Hair follicle dermal papilla cell (primary cell): ENCODE measurements at places on chromosomes 6 and 20. TPM values are rescaled to one million over a fixed set of nuclear protein-coding genes. Genes with fewer than 3 reads are reported as not detected.

OPRL1 gene
- 2.4 and 3.2 TPM in 2 replicates for total RNA-seq

PNLDC1 gene
- total RNA-seq: 0.81 and 1.2 TPM in 2 replicates

VGLL2 gene
- total RNA-seq: not detected in 2 replicates

MUC21 gene
- total RNA-seq: not detected in 2 replicates

RUNX2 gene
- total RNA-seq: 18.9 and 27.4 TPM in 2 replicates

ENPP5 gene
- total RNA-seq: 0.24 and 0.65 TPM in 2 replicates

SEC23B gene
- total RNA-seq: 38.5 and 39.6 TPM in 2 replicates

KIF25 gene
- 0.32 TPM in 1 of 2 replicates, not detected in the other for total RNA-seq

FOXA2 gene
- not detected in 2 replicates for total RNA-seq

SLC25A27 gene
- total RNA-seq: 8.4 and 9.1 TPM in 2 replicates

COL19A1 gene
- total RNA-seq: 0.16 TPM in 1 of 2 replicates, not detected in the other

POLR1C gene
- total RNA-seq: 24.8 and 26.9 TPM in 2 replicates

PTCRA gene
- total RNA-seq: not detected in 2 replicates

ZNF391 gene
- 0.49 and 3.5 TPM in 2 replicates for total RNA-seq

TINAG gene
- not detected in 2 replicates for total RNA-seq

TBXT gene
- total RNA-seq: not detected in 2 replicates

EYA2 gene
- total RNA-seq: 1.5 and 2.6 TPM in 2 replicates

LRP11 gene
- total RNA-seq: 96.8 and 137 TPM in 2 replicates

IER3 gene
- total RNA-seq: 50.6 and 67.5 TPM in 2 replicates

VSX1 gene
- total RNA-seq: not detected in 2 replicates

SLC22A1 gene
- total RNA-seq: 0.12 and 0.49 TPM in 2 replicates

KCNK5 gene
- total RNA-seq: not detected in 2 replicates

RAB44 gene
- total RNA-seq: under 0.01 TPM in 1 of 2 replicates, not detected in the other

OR2B6 gene
- not detected in 2 replicates for total RNA-seq

GNAS-AS1 gene
- 0.73 and 0.81 TPM in 2 replicates for total RNA-seq

OR2H2 gene
- not detected in 2 replicates for total RNA-seq

C6orf141 gene
- total RNA-seq: 0.12 TPM in 1 of 2 replicates, not detected in the other

ZBTB46 gene
- 0.36 and 0.81 TPM in 2 replicates for total RNA-seq

GRM1 gene
- 0.12 and 0.16 TPM in 2 replicates for total RNA-seq

BMP6 gene
- 1.8 and 2.9 TPM in 2 replicates for total RNA-seq

TAAR2 gene
- total RNA-seq: not detected in 2 replicates

SNHG17 gene
- total RNA-seq: 9.1 and 13.4 TPM in 2 replicates

COX4I2 gene
- total RNA-seq: not detected in 2 replicates

ESR1 gene
- 4.0 and 4.1 TPM in 2 replicates for total RNA-seq

PSORS1C2 gene
- not detected in 2 replicates for total RNA-seq

SLC17A1 gene
- not detected in 2 replicates for total RNA-seq

C20orf202 gene
- total RNA-seq: 0.16 TPM in 1 of 2 replicates, not detected in the other

ZNF334 gene
- total RNA-seq: 1.9 and 4.1 TPM in 2 replicates

SPATA25 gene
- 0.97 and 1.8 TPM in 2 replicates for total RNA-seq

ZNF311 gene
- 1.2 and 1.6 TPM in 2 replicates for total RNA-seq

SLC35D3 gene
- total RNA-seq: not detected in 2 replicates

GPX5 gene
- not detected in 2 replicates for total RNA-seq

HRH3 gene
- not detected in 2 replicates for total RNA-seq

ABHD16B gene
- total RNA-seq: not detected in 2 replicates

IL20RA gene
- 0.49 TPM in 2 replicates for total RNA-seq

SGK2 gene
- total RNA-seq: 0.16 and 0.24 TPM in 2 replicates

NOL7 gene
- 28.1 and 42.4 TPM in 2 replicates for total RNA-seq

AFDN gene
- 37.6 and 52.6 TPM in 2 replicates for total RNA-seq

PLG gene
- total RNA-seq: 0.85 TPM in 1 of 2 replicates, not detected in the other

SLC22A3 gene
- 0.12 and 0.16 TPM in 2 replicates for total RNA-seq

DNAH8 gene
- under 0.01 TPM in 1 of 2 replicates, not detected in the other for total RNA-seq

RBM24 gene
- total RNA-seq: 1.7 and 3.1 TPM in 2 replicates

RAD21L1 gene
- 0.32 TPM in 1 of 2 replicates, not detected in the other for total RNA-seq

SLC44A4 gene
- not detected in 2 replicates for total RNA-seq

KHDC1L gene
- 1.1 TPM in 1 of 2 replicates, not detected in the other for total RNA-seq
